ENCODE measurements at places on chromosomes 1 and 21. TPM values are rescaled to one million over a fixed set of nuclear protein-coding genes. Genes with fewer than 3 reads are reported as not detected.

CD101 gene
- 0.73 TPM for total RNA-seq

CACNA1S gene
- total RNA-seq, result not detected

TMEM269 gene
- not detected for total RNA-seq

FCGR2B gene
- total RNA-seq, result 0.67 TPM

Data from melanocyte of skin (primary cell).